Esophagus mucosa (tissue), 1 donor: ENCODE measurements at places on chromosomes 7 and 10. TPM values are rescaled to one million over a fixed set of nuclear protein-coding genes. Genes with fewer than 3 reads are reported as not detected.
A peak's percentile ranks its signal among the peaks of the same experiment; 100 is the strongest.

- ATAC-seq, result no peak
These were observed 17.2 kb upstream of the MYL7 start for GRCh38 chr7:44158096-44158872.

HHEX gene
- total RNA-seq, result 1.1 TPM

IFIT1B gene
- not detected for total RNA-seq

DNA sequence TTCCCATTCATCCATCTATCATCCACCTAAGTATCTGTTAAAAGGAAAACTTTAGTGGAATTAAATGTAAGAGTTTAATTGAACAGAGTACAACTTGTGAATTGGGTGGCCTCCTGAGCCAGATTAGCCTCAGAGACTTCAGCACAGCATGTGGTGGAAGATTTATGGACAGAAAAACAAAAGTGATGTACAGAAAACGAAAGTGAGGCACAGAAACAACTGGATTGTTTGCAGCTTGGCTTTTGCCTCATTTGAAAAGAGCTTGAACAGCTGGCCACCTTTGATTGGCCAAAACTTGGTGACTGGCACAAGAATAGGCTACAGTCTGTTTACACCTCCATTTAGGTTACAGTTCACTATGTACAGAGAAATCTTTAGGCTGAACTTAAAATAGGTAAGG is 1463.4 kb upstream of the CELF2 start:
- no peak for ATAC-seq

- ATAC-seq, result no peak
These were observed 118.8 kb upstream of the IFRD1 start for GRCh38 chr7:112331492-112331891.

GRCh38 chr7:152180587-152180986 is 155.1 kb downstream of the GALNT11 start:
- ATAC-seq, result no peak

DPY19L1 gene
- total RNA-seq, result 10.4 TPM

OGDHL gene
- 0.52 TPM for total RNA-seq

SPDYE1 gene
- total RNA-seq, result not detected

DNA sequence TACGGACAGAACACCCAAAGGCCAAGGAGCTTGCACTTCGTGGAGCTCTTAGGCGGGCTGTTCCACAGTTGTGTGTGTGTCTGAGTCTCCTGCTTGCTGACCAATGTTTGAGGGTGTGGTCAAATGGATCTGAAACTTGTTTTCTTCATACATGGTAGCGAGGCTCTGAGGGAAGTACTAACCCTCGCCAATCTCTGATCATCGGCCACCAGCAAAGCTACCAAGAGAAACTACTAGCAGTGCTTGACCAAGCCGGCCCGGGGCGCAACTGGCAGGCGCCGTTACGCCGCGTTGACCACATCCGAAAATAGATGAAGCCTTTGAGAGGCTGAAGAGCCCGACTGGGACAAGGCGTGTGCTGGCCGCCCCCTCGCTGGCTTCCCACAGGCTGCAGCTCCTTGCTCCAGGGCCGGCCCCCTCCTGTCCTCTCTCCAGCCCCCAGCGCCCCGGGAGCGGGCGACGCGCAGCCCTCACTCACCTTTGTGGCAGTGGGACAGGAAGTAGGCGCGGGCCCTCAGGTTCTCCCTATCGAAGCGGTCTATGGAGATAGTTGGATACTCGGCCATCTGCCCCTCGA is 384 bp downstream of the DCLRE1C start:
- peak; percentile 49 for ATAC-seq

GRCh38 chr7:79453558-79454360 is at the start of gene MAGI2:
Gene MAGI2, minus strand, starts transcription at chr7:79453667. Its CDS starts 347 bp downstream, at chr7:79453320.
- peak; percentile 63 for ATAC-seq

- ATAC-seq, result no peak
These were observed 73.3 kb upstream of the NANOS1 start for GRCh38 chr10:118955951-118956801.

GRCh38 chr7:128206017-128206746 is 34.9 kb upstream of the LEP start:
- no peak for ATAC-seq
